ENCODE measurements at places on chromosomes 16 and 17.

DNA sequence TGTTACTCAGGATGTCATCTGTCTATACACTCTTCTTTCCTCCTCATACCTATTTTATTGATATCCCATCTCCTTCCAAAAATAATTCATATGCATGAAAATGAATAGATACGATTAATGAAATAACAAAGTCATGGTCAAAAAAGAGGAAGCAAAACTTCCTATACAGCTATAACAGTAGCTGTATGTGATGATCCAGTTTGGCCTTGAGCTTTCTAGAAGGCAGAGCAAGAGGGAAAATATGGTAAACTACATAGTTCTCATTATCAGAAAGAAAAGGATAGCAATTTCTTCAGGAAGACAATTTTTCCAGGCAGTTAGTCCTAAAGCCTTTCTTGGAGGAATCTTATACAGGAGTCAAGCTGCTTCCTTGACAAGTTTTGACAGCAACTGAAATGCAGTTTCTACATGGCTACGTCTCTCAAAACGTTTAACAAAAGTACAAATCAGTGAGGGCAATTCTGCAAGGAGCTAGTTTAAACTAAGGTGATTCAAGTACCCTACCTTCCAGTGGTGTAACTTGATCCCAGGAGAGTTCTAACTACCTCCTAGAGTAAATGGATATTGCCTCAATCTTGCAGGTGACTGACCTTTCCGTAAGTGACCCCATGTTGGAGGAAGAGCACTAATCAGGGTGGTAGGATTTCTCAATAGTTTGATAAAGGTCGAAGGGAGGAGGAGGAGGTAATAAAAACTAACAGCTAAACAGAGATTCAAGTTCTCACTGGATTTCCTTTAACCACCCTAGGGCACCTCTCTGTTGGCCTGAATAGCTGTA is 1.0 kb downstream of the SPAG5 start:
- no peak for DNase-seq

DNA sequence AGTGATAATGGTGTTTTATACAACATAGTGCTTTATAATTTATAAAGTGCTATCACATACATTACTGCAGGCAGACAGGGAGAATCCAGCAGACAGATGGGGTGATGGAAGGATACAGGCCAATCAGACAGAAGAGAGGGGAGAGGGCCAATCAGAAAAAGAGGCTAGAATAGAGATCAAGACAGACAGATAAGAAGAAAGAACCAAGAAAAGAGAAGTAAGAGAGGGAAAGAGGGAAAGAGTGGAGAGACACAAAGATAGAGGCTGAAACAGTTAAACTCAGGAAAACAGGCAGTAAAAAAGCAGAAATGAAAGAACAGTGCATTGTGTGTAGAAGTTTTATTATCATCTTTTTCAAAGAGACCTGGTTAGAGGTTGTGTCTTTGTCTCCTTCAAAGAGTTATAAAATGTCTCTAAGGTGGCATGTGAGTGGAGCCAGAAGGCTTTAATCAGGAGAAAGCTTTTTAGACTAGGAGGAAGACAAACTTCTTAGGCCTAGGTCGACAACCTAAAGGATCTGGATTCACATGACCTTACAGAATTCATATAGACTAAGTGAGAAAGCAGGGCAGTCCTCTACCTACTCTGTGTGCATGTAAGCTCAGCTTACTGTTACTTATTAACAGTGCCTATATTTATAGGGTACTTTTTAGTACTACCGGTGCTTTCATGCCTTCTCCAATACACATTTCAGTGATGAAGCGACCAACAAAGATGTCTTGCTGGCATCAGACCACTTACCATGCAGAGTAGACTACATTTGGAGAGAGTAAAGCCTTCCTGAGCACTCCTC is 8.3 kb upstream of the CHD3 start:
- DNase-seq, result no peak

DNA sequence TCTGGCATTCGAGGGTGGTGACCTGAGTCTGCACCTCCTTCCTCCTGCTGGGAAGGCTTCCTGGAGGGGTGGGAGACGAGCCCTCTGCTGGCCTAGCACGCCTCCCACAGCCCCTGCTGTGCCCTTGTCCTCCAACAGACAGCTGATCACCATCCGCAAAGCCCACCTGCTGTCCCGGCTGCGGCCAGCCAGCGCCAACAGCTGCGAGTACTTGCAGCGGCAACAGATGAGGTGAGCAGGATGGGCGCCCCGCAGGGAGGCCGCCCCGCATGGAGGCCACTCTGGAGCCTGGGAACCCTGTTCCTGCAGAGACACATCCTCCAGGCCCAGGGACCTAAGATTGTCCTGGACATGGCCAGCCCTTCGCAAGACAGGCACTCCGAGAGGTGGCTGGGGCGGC is 21.6 kb downstream of the UBALD1 start:
- DNase-seq, result no peak

GRCh38 chr16:12804395-12804794 is 708 bp upstream of the CPPED1 start:
- DNase-seq, result no peak

GRCh38 chr16:23359092-23359760 is 57.1 kb downstream of the SCNN1B start:
- no peak for DNase-seq

- DNase-seq, result no peak
These were observed 251.1 kb downstream of the SEC14L1 start for GRCh38 chr17:77391668-77392375.

DNA sequence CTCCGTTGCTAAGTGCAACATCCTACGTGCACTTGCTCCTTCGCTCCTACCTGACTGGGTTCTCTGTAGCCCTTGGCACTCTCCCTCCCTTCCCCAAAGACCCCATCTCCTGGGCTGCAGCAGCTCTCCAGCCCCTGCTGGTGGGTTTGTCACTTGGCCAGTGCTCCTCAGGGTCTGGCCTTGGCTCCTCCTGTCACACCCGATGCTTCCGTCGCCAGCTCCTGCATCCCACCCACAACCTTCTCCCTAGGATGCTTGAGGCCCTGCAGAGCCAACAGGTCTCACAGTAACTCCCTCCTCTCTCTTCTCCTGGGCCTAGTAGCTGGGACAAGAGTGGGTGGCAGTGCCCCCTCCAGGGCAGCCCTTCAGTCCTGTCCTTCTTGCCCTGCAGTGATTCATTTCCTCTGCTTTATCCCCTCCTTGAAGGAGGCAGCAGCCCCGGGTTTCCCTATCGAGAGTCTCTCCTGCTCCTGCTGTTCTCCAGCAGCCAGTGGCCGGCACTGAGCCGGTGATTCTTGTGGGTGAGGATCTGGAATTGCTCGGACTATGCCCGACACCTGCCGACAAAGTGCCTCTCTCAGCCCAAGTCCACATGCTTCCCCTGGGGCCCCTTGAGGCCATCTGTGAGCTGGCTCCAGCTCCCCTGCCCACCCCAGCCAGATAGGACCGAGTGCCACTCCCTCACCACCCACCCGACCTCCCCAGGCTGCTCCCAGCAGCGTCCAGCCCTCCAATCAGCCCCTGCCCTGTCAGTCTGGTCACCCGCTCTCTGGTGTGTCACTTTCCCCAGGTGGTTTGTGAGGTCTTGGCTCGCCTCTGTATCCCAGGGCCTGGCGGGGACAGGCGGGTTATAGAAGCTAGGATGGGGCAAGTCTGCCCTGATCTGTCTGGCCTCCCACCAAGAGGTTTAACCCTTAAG is 3.8 kb downstream of the LITAFD start:
- DNase-seq, result no peak

DNA sequence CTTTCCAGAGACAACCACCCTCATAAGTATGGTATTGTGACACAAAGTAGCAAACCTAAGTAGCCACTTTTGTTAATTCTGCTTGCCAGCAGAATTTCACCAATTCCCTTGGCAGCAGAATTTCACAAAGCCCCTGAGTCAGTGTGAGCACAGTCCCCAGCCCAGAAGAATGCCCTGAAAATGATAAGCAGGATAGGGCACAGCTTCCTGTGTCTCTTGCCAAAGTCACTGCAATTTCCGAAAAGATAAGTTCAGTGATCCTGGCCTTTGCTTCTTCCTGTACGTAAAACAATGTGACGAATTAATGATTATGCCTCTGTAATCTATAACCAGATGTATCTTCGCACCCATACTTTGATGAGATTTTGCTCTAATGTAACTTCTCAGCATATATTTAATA is 16.0 kb upstream of the WIPF2 start:
- DNase-seq, result no peak

DNA sequence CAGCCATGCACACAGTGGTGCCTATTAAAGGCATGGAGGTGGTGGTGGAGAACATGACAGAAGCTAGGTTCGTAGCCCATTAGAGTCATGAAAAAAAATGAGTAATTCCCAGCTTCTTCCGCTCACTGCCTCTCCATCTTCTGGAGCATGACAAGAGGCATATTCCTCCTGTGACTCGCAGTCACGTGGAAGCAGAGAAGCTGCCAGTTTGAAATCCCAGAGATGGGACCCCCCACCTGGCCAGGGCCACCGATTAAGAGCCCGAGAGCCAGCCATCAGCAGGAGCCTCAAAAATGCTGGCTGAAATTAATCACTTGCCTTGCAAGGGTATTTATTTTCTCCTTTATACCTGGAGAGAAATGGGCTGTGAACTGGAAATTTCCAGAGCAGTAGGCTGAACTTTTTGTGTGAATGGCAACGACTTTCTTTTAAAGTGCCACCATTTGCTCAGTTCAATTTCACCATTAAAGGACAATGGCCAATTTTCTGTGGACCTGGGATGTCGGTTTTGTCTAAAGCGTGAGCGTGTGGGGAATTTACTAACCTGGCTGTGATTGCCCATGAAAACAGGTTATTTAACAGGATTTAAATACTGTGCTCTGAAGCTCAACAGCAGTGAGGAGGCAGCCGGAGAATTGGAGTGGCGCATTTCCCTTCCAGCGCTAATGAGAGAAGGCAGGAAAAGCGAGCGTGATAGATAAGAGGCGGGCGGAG is 189.7 kb upstream of the SDK2 start:
- no peak for DNase-seq

DNA sequence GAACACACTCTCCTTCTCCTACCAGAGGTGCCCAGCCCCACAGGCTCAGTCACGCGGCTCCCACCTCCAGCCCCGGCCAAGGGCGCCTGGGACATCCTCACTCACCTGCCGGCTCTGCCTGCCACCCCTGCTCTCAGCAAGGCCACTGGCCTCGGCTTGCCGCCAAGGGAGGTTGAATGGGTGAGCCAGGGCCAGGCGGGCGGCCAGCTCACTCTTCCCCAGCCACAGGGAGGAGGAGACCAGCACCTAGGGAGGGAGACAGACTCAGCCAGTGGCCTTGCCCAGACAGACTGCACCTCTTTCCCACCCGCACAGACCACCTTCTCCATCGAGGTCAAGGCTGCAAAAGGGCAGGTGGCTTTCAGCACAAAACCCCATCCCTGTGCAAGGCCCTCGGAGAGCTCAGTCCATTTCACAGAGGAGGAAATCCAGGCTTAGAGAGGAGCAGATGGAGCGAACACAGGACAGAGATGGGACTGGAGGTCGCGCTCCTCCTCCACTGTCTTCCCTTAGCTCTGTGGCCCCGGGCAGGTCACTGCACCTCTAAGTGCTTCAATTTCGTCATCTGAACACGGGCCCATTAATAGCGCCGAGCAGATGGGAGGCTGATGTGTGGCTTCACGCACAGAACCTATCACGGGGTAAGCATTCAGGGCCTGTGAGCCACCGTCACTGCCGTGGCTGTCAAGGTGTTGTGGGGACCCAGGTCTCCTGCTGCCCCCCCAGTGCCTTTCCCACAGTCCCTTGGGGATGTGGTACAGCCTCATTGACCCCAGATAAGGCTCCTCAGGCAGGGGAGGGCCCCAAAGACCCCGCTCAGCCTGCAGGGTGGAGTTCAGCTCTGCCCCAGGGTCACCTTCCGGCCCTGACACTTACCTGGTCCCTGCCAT is 56.1 kb downstream of the RMI2 start:
- no peak for DNase-seq

DNA sequence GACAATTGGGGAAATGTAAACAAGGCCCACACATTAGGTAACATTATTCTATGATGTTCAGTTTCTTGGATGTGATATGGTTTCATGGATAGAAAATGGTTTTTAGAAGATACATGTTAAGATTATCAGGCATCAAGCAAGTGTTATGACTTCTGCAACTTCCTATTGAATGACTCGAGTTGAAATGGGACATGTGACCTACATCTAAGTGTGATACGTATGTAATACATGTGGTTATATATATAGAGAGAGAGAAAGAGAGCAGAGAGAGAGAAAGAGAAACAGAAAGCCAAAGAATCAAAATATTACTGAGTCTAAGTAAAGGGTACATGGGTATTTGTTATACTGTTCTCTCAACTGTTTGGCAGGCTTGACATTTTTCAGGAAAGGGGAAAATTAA is 1.7 kb downstream of the TMEM170A start:
- DNase-seq, result no peak

GRCh38 chr17:3892095-3892998 is 506 bp downstream of the CAMKK1 start:
- peak; percentile 95 for DNase-seq

GRCh38 chr17:19304209-19304608 is 58.3 kb downstream of the B9D1 start:
- DNase-seq, result no peak

DNA sequence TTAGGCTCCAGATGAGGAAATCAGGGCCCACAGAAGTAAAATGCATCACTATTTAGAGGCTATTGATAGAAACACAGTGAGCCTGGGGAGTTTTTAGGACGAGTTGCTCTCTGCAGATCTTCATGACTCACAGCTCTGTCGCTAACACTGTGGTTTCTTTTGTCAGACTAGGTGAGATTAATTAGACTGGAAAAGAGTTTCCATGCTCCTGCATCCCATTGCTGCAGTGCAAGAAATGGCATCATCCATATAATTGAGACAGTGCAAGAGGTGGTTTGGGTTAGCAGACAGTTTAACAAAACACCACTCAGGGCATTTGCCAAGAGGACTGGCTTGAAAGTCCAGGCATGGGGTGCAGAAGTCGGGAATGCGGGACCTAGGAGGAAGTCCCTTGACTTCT is 198.8 kb upstream of the CACNG5 start:
- DNase-seq, result no peak

GRCh38 chr16:75241955-75242354 is 9.5 kb downstream of the BCAR1 start:
- DNase-seq, result no peak

- no peak for DNase-seq
These were observed 28.7 kb upstream of the ENPP7 start for GRCh38 chr17:79702034-79702433.

Data from mesenteric fat pad (tissue), 1 donor.